ENCODE measurements at places on chromosomes 16 and 17.

GRCh38 chr16:22093996-22094395, 1.7 kb downstream of the VWA3A start:
- DNase-seq: no peak

DNA sequence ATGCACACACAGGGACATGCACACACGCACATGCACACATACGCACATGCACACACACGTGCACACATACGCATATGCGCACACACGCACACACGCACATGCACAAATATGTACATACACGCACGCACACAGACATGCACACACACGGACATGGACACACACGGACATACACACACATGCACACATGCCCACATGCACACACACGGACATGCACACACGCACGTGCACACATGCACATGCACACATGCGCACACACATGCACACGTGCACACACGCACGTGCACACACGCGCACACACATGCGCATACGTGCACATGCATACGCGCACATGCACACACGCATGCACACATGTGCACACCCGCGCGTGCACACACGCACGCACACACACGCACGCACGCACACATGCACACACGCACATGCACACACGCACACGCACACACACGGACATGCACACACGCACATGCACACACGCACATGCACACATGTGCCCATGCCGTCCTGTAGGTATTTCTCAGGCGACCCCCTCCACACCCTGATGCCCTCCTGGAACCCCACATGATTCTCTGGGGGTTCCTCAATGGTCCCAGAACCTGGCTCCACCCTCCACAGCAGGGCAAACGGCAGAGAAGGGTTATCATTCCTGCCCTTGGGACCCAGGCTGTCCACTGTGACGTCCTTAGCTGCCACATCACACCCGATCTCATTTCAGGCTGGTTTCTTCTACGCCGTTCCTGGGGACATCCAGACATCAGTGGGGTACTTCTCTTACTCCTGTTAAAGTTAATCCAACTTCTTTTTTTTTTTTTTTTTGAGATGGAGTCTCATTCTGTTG, 9.6 kb upstream of the RBFOX3 start:
- DNase-seq: no peak

- DNase-seq: no peak
Measured at GRCh38 chr17:21388066-21388465, 11.9 kb downstream of the KCNJ12 start.

DNA sequence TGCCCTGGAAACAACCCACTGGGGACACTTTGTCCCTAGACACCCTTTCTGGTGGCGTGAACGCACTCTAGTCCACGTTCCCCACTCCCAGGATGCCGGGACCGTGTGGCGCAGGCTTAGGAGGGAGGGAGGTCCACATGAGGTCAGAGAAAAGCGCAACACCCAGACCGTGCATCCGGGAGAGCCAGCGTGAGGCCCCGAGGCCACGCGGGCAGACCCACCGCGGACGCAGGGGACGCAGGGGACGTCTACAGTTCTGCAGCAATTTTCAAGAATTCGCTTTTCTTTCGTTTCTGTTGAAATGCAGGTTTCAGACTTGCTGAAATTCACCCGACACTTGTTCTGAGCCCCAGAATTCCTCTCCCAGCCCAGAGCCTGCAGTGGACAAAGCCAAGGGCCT, 4.7 kb downstream of the RFNG start:
- no peak for DNase-seq

DNA sequence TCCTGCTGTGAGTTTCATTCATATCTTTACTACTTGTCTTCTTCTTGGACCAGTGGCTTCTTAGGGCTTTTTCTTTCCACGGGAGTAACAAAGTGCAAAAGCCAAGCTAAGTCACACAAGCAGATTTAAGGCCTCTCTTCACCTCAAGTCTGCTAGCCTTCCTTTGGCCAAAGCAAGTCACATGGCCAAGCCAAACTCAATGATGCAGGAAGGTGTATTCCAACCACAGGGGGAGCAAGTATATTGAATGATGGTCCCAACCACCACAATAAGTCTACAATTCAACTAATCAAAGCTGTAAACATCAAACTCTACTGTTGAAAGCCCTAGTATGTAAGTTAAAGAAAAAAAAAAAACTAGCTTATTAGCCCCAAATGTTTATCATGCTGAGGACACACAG, 44.5 kb upstream of the CDYL2 start:
- DNase-seq: no peak

GRCh38 chr16:20409398-20410120, at the start of gene ACSM5:
ACSM5 (plus strand) TSS chr16:20409534; CDS start chr16:20411485, 1,951 bp downstream.
- DNase-seq: no peak

DNA sequence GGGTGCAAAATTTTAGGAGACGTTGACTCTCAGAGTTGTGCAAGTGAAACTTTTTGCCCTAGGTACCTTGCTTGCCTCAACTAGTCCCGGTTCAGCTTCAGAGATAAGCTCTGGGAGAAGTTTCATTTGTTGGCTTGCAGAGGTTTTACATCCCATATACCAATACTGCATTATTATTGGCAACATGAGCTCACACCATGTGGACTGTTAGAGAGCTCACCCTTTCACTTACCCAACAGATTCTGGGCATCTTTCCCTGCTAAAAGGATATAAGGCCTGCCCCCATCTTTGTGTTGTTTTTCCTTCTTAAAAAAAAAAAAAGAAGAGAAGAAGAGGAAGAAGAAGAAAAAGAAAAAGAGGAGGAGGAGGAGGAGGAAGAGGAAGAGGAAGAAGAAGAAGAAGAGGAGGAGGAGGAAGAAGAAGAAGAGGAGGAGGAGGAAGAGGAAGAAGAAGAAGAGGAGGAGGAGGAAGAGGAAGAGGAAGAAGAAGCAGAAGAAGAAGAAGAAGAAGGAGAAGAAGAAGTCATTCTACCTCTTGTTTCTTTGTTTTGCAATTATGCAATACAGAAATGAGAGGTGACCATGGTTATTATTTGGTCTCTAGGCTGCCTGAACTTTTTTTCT, 292.6 kb upstream of the IRX3 start:
- no peak for DNase-seq

GRCh38 chr17:36999471-36999870, 50.7 kb downstream of the AATF start:
- peak; percentile 36 for DNase-seq

DNA sequence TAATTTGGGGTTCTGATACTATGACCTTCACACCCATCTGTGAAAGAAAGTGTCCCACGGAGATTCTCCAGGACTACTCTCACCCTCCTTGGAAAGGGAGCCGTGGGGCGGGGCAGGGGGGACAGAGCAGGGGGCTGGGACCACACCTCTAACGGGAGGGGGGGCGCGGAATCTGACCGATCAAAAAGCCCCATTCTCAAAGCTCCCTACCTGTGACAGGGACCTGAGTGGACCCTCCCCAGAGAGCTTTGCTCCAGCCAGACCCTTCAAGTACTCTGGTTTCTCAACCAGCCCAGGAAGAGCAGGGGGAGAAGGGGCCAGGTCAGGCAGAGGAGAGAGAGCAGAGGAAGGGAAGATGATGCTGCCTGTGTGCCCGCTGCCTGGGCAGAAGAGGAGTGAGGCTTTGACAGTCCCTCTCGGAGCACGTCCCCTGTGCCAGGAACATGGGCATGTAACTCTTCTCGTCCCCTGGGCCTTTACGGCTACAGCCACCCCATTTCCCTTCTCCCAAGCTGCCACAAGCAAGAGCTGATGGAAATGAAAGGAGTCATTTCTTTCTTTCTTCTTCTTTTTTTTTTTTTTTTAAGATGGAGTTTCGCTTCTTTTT, 682 bp downstream of the XAF1 start:
- no peak for DNase-seq

DNA sequence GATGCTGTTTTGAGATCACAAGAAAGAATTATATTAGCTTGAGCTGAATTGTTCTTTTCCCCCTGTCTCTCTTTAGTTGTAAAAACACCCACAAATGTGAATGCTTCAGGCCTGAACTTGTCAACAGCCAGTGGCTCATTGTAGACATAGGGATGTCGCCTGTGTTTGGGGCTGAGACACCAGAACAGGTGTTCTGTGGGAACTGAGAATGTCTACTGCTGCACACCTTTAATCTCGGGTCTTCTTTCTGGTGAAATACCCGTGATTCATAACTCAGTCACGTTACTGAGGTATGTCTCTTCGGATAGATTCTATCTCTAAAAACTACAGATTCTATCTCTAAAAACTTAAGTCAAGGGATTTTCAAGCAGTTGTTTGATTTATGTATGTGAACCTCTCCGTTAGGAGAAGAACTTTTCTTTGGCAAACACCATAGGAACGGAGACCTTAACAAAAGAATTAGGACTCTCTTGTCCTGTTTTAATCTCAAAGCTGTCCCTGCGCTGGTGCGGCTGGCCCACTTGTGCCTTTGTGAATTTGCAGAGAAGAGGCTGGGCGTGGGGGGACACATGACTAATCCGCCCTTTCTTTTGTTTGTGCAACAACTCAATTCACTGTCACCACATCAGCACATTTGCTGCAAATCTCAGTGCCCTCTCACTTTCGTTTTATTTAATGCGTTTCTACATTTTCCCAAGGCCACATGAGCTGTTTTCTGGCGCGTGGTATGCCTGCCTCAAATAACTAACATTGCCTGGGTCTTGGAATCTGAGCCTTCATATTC, 643.0 kb downstream of the MAF start:
- no peak for DNase-seq

DNA sequence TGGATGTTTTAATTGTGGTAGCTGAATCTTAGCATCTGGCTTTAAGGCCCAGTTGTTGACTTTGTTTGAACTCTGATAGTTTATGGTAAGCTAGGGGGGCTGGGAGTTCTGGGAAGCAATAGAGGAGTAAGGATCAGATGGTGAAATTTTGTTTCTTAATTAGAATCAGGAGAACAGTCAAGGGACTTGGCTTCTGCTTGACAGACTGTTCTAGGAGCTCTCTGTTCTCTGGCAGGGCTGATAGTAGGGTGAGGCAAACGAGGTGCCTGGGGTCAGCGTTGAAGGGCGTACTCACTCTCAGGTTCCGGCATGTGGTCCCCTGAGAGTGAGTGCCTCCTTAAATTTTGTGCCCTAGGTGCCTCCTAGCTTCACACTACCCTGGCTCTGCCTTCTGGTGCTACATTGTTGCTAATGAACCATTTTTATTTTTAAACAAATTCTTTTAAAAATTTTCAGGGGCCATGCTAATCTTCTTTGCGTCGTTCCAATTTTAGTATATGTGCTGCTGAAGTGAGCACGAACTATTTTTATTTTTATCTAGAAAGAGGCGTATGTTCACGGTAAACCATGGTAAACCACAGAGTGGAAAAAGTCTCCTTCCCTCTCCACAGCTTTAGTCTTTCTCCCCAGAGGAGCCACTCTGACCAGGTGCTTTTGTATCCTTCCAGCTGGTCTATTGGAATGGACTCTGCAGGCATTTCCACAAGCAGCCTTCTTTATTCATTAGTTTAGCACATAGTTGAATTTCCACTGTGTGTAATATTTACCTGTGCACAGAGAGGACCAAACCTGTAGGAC, 19.7 kb downstream of the SLC7A6 start:
- DNase-seq: peak; percentile 49

GRCh38 chr17:50564916-50565315, 4.4 kb downstream of the CACNA1G start:
- peak; percentile 26 for DNase-seq

- DNase-seq: peak; percentile 96
Measured at GRCh38 chr16:89489040-89489897, 1.1 kb downstream of the ANKRD11 start.

GRCh38 chr17:2828397-2829038, 32.3 kb downstream of the RAP1GAP2 start:
- DNase-seq: peak; percentile 79

DNA sequence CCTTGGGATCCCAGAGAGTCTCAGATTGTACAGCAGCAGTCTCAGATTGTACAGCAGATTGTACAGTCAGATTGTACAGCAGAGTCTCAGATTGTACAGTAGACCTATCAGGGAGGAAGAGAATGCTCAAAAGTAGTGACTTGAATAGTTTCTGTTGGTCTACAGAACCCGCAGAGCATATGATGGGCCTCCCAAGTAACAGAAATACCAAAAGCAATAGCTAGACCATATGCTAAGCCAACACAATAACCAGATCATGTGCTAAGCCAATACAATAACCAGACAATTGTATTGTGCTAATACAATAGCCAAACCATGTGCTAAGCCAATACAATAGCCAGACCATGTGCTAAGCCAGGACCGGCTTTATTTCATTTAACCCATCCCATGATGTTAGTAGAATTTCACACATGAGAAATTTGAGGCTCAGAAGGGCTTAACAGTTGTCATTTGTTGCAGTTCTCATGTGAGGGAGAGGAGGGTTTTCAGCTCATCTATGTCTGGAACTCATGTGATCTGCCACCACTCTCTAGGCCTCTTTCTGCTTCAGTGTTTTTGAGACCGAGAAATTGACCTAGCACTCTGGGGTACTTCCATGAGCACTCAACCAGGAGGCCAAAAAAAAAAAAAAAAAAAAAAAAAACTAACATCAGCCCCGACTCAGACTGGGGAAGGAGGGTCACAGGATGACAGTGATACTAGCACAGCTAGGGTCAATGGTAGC, 144.0 kb downstream of the SOX9 start:
- DNase-seq: no peak

GRCh38 chr17:51527225-51527982, 267.1 kb downstream of the UTP18 start:
- no peak for DNase-seq

DNA sequence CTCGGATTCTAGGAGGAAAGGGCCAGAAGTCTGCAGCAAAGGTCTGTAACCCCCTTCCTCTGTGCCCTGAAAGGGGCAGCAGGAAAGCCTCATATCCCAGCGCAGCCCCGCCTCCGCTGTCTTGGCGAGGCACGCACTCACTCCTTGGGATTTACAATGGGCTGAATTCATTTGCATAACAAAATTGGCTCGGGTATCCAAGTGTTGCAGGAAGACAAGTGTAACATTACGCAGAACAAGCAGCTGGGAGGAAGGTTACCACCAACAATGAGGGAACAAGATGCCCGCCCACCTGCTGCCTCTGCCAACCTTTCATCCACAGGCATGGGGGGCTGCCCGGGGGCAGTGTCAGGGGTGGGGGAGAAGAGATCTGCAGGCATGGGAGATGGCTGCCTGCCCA, 130.4 kb downstream of the MRM1 start:
- DNase-seq: no peak

DNA sequence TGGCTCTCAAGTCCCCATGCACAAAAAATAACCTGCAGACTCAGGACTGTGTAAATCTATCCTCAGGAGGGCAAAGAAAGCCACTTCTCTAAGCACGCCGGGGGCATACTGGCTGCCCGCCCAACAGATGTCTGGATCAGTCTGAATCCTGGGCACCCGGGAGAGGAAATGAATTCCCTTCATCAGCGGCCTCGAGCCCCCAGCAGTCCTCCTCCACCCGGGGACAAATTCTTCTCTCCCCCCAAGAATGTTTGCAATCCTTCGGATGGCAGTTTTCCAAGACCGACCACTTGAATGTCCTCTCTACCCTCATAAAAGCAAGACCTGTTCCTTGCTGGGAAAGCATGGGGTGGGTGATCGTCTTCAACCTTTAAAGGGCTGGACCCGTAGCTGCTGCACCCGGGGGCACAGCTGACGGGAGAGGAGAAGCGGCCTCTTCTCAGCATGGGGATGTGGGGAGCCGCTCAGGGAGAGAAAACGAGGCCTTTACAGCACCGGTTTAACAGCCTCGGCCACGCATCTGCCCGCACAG, 9.4 kb upstream of the MAP2K3 start:
- DNase-seq: no peak

- DNase-seq: no peak
Measured at GRCh38 chr16:27498031-27498825, 51.5 kb downstream of the GTF3C1 start.

GRCh38 chr17:16304830-16305229, 48.4 kb downstream of the CENPV start:
- DNase-seq: peak; percentile 63

All from hematopoietic multipotent progenitor cell treated with erythropoietin and hydrocortisone succinate and interleukin-3 and kit ligand, for 6 days (in vitro differentiated cells).